ENCODE measurements at places on chromosomes 3 and 15.

GRCh38 chr15:32956711-32957110, 237.8 kb downstream of the FMN1 start:
- no peak for DNase-seq

DNA sequence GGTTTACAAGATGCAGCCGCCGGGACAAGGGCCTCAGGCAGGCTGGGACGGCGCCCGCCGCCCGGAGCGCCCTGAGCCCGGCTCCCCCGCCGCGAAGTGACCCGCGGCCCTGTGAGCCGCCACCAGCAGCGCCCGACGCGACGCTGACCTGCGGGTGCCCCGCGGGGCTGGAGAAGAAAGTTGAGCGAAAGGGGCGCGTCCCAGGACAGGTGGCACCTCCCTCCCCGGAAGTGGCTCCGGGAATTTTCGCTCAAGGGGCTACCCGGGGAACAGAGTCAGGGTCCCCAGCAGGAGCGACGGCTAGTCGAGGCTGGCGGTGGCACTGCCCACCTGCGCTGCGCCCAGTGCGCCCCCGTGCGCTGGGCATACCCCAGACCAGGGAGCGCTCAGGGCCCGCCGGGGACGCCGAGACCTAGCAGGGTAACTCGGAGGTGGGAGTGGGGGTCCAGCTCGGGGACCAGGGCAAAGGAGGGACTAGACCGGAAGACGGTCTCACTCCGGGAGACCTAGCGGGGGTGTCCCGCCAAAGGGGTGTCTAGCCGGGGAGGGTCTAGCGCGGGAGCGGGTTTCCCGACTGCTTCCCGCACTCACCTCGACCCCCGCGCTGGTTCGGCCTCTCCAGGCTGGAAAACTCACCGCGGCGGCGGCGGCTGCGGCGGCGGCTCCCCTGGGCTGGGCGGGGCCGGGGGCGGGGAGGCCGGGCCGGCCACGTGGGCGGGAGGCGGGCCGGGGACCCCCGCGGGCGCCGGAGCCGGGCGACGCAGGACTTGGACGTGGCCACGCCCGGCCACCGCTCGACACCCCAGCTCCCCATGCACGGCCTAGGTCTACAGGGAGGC, 18.4 kb downstream of the SPATA12 start:
- DNase-seq: peak; percentile 77

DNA sequence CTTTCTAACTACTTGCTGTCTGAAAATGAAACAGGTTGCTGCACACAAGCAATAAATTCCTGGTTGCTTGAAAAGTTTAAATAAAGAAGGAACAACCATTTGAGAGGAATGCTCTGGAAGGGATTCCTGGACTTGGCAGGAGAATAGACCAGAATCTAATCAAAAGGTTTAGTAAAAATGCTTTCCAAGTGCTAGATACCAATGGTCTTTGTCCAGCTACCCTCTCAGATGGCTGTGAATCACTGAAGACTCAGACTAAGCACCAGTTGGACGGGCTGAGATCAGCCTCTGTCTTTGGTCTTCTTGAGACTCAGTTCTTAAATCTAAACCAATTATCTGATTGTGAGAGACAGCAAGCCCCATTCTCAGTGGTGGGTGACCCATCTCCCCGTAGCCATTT, 27.7 kb upstream of the LPP start:
- no peak for DNase-seq

DNA sequence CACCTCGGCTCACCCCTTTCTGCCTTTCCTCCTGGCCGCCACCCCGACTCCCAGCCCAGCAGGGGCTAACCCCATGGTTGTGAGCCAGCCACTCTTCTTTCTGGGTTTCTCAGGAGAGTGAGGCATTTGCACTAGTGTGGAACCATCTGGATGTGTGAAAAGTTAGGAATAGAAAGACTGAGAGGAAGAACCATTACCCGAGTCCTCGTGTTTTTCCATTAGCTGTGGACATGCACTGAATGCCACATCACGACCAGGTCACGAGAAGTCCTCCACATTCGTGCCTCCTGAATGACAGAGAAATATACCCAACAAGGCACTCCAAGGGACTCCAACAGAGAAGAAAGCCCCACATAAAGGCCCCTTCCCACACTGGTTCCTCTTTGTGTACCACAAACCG, 18.0 kb upstream of the RAD18 start:
- DNase-seq: no peak

- no peak for DNase-seq
These were observed 2.2 kb downstream of the XXYLT1 start for GRCh38 chr3:195268576-195269309.

DNA sequence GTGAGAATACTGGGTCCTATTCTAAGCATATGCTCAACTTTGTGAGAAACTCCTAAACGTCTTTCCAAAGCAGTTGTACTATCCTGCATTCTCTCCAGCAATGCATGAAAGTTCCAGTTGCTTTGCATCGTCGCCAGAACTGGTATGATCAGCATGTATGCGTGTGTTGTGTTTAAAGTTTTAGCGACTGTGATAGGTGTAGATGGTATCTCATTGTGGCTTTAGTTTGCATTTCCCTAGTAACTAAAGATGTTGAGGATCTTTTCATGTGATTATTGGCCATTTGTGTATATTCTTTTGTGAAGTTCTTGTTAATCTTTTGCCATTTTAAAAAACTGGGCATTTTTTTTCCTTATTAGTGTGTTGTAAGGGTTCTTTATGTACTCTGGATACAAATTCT, 115.1 kb downstream of the SPATA16 start:
- DNase-seq: no peak

GRCh38 chr15:36761132-36761847, 181.9 kb downstream of the CDIN1 start:
- DNase-seq: no peak

DNA sequence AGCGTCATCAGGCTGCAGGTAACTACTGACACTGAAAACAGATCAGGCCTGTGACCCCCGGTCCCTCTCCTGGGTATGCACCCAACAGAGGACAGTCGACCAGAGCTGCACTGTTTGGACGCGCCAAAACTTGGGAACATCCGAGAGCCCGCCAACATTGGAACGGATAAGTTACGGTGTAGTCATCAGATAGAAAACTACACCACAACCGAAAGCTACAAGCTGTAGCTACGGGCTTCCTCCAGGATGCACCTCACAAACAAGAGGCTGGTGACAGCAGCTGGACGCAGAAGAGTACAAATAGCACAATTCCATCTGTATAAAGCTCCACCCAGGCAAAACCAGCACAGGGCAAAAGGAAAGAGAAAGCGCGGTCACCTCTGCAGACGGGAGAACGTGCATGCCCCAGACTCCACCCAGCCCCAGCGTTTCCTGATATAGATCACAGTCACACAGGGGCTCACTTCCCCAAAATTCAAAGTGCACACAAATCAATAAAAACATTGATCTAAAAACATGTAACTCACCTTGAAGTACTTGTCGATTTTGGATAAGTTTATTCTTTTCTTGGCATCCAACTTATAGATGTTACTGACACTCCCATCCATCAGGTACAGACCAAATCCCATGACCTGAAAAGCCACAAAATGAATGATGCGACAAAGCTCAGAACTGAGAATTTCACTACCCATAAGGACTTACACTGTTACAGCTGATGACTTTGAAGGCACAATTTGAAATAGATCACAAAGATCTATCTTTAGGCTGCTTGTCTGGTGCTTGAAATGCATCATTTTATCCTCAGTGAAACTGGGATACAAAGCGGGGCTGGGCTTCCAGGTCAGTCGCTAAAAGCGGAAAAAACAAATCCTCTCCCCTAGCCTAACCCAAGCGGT, 43.3 kb downstream of the CYFIP1 start:
- DNase-seq: no peak

Measured in NCI-H526 (cell line).